Kasumi-1 (cell line): ENCODE measurements at places on chromosomes 7 and 10.

- DNase-seq: no peak
Measured at GRCh38 chr7:34109936-34110780, 204.8 kb downstream of the BMPER start.

DNA sequence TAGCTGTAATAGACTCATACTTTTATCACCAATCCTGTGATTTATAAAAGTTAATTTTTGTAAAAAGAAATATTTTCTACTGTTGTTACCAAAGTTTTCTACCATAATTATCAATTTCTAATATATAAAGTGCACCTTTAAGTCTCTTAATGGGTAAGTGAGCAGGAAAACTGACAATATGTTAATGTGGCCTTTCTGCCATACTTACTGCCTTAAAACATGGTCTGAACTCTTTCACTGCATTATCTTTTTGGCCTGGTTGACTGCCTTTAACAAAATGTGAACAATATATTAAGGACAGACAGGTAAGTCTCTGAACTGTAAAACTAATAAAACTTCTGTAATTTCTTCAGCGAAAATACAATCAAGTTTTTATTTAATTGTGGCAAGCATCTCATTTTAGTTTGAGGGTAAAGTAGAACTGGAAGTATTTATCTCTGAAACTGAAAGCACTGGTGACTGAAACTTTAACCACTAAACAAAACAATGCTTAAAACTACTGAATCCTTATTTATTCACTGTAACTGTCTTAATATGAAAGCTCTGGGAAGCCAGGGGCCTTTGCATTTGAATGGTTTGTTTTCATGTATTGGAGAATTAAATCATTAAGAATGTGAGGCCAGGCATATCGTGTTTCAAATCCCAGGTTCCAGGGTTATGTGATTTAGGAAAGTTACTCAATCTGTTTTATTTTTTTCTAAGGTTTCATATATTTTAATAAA, 948.8 kb upstream of the POT1 start:
- no peak for DNase-seq

- no peak for DNase-seq
Measured at GRCh38 chr10:43261578-43262396, 5.1 kb downstream of the RASGEF1A start.

GRCh38 chr10:101564490-101564991, 23.5 kb downstream of the POLL start:
- no peak for DNase-seq

GRCh38 chr10:62738916-62739315, 65.6 kb upstream of the ADO start:
- no peak for DNase-seq

GRCh38 chr10:8056871-8057331, 2.4 kb downstream of the GATA3 start:
- no peak for DNase-seq

GRCh38 chr7:109616551-109617069, 1046.9 kb downstream of the DNAJB9 start:
- no peak for DNase-seq

DNA sequence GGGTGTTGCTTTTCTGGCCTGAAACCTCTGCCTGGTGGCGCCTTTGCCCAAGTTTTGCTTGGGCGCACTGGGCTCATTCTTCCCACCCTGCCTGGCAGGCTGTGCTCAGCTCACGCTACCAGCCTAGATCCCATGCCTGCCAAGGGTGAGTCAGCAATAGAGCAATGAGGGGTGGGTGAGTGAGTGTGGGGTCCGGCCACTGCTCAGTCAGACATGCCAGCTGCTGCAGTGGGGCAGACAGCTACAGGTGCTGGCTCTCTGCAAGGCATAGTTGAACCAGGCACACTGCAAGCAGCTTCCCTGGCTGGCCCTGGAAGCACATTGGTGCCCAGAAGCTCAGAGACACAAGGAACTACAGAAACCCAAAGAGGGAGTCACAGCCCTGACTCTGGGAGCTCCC, 680.9 kb upstream of the LRRTM3 start:
- no peak for DNase-seq

GRCh38 chr10:114048472-114048871, 4.8 kb downstream of the ADRB1 start:
- DNase-seq: no peak

- peak; percentile 61 for DNase-seq
Measured at GRCh38 chr7:29102558-29103151, 43.7 kb downstream of the CPVL start.
